NCI-H460 (cell line): ENCODE measurements at places on chromosomes 7 and 10. TPM values are rescaled to one million over a fixed set of nuclear protein-coding genes. Genes with fewer than 3 reads are reported as not detected.

Gene IQUB
- total RNA-seq = 0.30 and 0.43 TPM in 2 replicates

Gene SPDYE6
- not detected in 2 replicates for total RNA-seq

Gene NUTM2E
- not detected in 2 replicates for total RNA-seq

Gene PNLIPRP2
- total RNA-seq = not detected in 2 replicates

Gene ACSL5
- total RNA-seq = not detected in 2 replicates

Gene ZNF518A
- 11.9 and 13.4 TPM in 2 replicates for total RNA-seq

Gene CCDC146
- 0.27 and 0.58 TPM in 2 replicates for total RNA-seq

Gene PAX4
- not detected in 2 replicates for total RNA-seq

Gene RADIL
- 11.5 and 13.1 TPM in 2 replicates for total RNA-seq

Gene EN2
- total RNA-seq = 0.75 and 0.84 TPM in 2 replicates

Gene SEMA3A
- total RNA-seq = 61.7 and 73.9 TPM in 2 replicates

Gene GRM3
- total RNA-seq = not detected in 2 replicates

Gene NUTM2A
- total RNA-seq = 0.26 and 0.54 TPM in 2 replicates
